ENCODE measurements at places on chromosomes 13 and 19.
A peak's percentile ranks its signal among the peaks of the same experiment; 100 is the strongest.

DNA sequence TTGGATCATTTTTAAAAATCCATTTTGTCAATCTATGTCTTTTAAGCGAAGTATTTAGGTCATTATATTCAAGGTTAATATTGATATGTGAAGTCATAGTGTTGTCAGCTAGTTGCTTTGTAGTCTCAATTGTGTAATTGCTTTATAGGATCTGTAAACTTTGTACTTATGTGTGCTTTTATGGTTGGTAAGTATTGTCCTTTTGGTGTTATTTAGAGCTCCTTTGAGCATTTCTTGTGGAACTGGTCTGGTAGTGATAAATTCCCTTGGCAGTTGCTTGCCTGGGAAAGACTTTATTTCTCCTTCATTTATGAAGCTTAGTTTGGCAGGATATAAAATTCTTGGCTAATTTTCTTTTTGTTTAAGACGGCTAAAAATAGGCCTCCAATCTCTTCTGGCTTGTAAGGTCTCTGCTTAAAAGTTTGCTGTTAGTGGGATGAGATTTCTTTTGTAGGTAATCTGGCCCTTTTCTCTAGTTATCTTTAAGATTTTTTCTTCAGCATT lies 368.8 kb downstream of the SPRY2 start:
- DNase-seq, result no peak

GRCh38 chr13:99484473-99484872 lies 16.8 kb upstream of the TM9SF2 start:
- DNase-seq, result no peak

DNA sequence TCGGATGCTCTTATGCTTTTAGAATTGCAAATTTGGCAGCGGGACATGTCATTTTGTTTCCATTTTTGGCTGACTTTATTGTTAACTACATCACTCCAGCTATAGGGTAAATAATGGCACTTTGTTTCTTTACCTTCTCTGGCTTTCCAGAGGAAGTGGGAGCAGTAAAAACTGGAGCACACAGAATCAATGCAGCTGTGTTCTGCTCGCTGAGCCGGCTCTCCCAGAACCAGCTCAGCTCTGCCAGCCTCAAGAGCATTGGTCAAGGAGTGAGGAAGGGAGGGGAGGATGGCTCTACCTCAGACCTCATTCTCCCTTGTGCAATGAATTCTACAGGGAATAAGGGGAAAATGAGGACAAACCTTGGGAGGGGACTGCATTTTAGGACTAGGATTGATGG lies 50.5 kb upstream of the SPATA13 start:
- no peak for DNase-seq

GRCh38 chr13:86974251-86974994 lies 696.7 kb upstream of the SLITRK5 start:
- no peak for DNase-seq

GRCh38 chr13:100940658-100941057 lies 266.1 kb upstream of the TMTC4 start:
- DNase-seq, result no peak

GRCh38 chr19:49514151-49514550 lies 1.7 kb downstream of the FCGRT start:
- no peak for DNase-seq

GRCh38 chr13:112248406-112248760 lies 127.8 kb upstream of the SPACA7 start:
- DNase-seq, result no peak

DNA sequence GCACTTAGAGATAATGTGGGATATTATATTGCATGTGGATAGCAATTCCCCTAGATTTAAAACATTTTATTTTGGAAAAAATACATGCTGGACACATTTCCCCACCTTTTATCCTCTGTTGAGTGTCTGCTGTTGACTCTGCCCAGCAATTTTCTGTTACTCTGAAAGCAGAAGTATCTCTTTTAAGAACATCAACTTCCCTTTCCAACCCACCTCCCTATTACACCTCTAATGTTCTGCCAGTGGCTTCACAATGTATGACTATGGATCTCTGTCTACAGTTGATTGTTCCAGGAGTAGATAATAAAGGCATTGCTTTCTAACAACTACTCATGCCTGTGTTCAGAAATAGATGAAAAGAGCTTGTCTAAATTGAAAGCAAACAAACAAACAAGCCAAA lies 754.8 kb upstream of the SLITRK6 start:
- no peak for DNase-seq

DNA sequence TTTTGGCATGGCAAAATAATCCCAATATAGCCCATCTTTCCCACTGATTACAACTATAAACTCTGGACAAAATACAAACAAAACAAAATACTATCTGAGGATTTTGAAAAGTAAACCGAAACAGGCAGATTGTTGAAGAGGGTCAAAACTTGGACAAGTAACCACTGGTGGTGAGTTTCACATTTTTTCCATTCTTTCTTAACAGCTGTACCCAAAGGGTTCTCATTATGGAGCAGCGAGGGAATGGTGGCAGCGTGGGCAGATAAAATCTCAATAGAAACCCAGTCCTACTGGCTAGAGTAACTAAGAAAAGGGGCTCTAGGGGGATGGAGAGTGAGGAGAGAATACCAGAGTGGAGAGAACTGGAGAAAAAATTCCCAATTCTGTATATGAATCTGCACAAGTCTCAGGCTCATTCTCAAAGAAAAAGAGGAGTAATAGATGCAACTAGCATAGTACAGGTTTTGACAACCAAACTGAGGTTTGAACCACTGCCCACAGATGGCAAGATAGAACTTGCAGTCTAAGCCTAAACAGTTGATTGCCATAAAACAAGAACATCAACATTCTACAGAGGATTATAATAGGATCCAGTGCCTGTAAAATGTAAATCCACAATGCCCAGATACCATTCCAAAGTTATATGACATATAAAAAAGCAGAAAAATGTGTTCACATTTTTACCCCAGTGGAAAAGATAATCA lies 284.5 kb downstream of the KCNRG start:
- DNase-seq, result no peak

- DNase-seq, result no peak
Observed at GRCh38 chr13:36858290-36858689, 39.3 kb downstream of the RFXAP start.

DNA sequence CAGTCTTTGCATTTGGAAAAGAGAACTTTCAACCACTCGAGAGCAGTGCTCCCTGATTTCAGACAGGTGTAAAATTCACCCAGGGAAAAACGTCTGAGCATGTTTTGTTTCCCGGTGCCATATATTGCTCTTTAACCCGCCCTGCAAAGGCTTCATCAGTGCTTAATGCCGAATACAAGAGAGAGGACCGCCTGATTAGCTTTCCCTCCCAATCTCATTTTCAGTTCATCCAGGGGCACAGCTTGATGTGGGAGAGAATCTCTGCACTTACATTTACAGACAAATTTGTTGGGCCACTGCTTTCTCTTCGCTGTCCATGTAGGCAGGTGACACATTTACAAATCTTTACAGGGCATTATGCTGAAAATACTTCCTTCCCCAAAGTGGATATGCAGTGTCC lies 499.1 kb downstream of the LIG4 start:
- DNase-seq, result no peak

DNA sequence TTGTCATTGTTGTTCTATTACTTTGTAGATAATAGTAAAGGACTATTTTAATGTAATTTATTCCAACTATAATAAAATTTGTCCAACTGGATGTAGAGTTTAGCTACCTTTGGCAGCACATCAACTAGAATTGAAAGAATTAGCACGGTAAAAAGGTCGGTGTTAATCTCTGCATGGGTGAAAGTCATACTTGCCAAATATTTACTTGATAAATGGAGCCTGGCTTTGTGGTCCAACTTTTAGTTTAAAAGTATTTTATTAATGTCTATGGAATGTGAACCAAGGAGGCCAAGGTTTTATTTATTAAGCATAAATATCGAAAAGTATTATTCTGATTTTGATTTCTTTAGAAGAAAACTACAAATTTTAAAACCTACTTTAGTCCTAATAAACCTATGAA lies 1389.0 kb downstream of the PCDH9 start:
- no peak for DNase-seq

- no peak for DNase-seq
Observed at GRCh38 chr13:106262886-106263285, 272.6 kb downstream of the EFNB2 start.

DNA sequence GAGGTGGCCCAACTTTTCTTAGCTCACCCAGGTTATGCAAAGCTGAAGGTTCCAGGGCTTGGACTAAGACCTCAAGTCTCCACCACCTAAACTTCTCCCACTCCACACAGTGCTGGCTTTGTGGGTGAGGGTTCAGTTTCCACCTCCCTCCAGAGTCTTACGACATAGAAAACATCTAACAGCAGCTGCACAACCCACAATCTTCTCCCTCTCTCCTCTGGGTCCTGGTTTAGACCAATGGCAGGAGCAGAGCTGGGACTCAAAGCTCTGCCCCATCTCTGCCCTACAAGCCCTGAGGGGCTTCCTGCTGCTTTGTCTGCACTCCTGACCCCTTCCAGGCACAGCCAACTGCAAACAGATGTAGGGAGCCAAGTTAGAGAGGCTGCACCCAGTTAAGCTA lies 16.0 kb downstream of the IRGC start:
- DNase-seq, result no peak

DNA sequence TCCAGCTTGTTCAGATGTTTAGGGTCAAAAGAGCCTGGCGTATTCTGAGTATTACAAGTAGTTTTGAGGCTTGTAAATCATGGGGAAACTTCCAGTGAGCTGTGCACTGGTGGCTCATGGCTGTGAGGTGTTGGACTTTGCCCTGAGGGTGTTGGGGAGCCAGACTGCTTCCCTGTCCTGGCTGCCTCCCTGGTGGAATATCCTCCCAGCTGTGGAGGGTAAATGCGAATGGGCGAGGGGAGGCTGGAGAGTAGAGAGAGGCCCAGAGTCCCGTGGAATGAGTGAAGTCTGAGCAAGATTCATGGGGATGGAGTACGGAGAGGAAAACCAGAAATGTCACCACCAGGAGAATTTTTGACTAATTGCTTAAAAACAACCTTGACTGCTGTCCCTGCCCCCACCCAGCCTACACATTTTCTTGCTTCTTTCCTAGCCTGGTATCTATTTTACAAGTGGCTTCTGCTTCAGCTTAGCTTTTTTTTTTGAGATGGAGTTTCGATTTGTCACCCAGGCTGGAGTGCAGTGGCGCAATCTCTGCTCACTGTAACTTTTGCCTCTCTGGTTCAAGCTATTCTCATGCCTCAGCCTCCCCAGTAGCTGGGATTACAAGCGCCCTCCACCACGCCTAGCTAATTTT lies 3.7 kb downstream of the SNRPA start:
- DNase-seq, result peak; percentile 16

- DNase-seq, result no peak
Observed at GRCh38 chr19:1510807-1511206, 2.0 kb downstream of the ADAMTSL5 start.

GRCh38 chr13:39688278-39688677 lies 32.8 kb downstream of the COG6 start:
- DNase-seq, result no peak

DNA sequence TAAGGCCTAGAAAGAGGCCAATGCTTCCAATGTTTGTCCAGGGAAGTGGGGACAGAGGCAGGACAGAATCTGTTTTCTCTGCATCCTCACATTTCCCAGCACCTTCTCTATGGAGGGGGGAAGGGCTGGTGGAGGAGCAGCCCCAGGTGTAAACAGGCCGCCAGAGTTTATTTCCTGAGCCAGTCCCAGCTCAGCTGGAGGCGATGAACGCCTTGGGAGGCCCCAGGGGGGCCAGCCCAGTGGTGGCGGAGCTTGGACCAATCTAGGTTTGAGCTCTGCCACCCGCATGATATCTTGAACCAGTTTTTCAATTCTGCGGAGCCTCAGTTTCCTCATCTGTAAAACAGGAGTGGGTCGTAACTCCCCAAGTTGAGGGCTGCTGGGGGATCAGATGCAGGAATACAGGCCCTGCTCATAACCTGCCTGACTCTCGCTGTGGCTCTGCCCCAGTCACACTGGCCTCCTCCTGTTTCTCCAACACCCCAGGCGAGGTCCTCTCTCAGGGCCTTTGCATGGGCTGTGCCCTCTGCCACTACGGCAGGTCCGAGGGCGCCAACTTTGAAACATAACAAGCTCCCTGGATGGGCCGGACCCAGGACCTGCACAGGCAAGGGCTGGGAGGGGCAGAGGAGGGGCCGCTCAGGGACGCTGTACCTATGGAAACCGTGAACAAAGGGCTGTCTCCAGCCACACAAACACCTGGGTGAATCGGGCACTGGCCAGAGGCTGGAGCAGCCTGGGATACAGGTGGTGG lies 1.1 kb downstream of the TNFAIP8L1 start:
- no peak for DNase-seq

GRCh38 chr13:52850072-52850395 lies 1.6 kb upstream of the PCDH8 start:
- no peak for DNase-seq

GRCh38 chr19:5152767-5153532 lies 184.0 kb downstream of the KDM4B start:
- DNase-seq, result no peak

GRCh38 chr19:867855-868457 lies 8.5 kb downstream of the CFD start:
- DNase-seq, result no peak

All from activated CD4-positive, CD25-positive, alpha-beta regulatory T cell treated with anti-CD3 and anti-CD28 coated beads, Interleukin-2, amount 50 U/mL, for 16 hours (primary cell).